Left cardiac atrium (tissue), 4 donors: ENCODE measurements at places on chromosomes 12 and 14.

DNA sequence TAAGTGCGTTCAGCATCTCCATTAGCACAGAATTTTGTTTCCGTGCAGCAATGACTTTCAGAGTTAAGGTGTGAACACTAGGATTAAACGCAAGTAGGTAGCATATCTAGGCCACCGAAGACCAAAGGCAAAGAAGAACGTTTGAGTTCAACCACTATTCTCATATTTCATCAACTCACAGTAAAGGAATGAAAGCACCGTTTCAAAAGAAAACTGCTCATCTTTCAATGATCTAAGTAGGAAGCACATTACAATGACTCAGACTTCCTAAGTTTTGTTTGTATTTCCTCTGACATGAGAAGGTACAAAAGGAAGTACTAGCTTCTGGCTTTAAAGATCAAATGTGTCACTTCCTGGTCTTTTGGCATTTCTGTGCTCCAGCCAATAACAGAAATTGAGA, 57.6 kb downstream of the ACADS start:
- no peak for DNase-seq

GRCh38 chr12:6834873-6835272, 5.9 kb upstream of the GNB3 start:
- DNase-seq: no peak

DNA sequence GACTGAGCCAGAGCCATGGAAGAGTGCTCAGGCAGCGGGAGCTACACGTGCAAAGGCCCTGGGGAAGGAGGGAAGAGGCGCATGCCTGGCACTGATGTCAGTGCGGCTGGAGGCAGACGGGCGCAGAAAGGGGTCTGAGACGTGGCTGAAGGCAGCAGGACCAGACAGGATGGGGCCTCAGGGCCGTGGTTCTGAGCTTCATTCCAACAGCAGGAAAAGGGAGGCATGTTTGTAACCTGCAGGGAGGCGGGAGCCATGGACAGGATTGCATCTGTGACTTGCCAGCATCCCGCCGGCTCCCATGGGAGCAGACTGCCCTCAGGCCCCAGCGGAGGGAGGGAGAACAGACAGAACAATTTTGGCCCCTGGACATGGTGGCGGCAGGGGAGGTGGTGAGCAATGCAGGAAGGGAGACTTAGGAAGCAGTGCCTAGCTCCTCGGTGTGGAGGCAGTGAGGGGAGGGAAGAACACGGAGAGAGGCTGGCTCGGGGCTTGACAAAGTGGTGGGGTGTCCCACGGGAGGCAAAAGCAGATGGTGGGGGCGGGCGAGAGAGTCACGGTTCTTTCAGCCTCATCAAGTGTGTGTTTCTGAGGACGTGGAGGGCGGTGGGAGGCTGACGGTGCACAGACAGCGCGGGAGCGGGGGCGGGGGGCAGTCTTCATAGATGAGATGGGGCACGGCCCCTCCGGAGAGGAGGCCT, 33.3 kb upstream of the INF2 start:
- DNase-seq: no peak

- no peak for DNase-seq
Measured at GRCh38 chr14:71647086-71647784, 285.0 kb upstream of the RGS6 start.

GRCh38 chr12:108722463-108722862, 8.9 kb downstream of the CORO1C start:
- DNase-seq: no peak

- DNase-seq: no peak
Measured at GRCh38 chr14:99822800-99823455, 29.7 kb downstream of the EML1 start.

GRCh38 chr12:79023261-79023660, 158.7 kb downstream of the SYT1 start:
- DNase-seq: no peak

DNA sequence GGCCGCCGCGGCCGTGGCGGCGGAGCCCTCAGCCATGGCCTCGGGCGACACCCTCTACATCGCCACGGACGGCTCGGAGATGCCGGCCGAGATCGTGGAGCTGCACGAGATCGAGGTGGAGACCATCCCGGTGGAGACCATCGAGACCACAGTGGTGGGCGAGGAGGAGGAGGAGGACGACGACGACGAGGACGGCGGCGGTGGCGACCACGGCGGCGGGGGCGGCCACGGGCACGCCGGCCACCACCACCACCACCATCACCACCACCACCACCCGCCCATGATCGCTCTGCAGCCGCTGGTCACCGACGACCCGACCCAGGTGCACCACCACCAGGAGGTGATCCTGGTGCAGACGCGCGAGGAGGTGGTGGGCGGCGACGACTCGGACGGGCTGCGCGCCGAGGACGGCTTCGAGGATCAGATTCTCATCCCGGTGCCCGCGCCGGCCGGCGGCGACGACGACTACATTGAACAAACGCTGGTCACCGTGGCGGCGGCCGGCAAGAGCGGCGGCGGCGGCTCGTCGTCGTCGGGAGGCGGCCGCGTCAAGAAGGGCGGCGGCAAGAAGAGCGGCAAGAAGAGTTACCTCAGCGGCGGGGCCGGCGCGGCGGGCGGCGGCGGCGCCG, 381 bp downstream of the YY1 start:
- peak; percentile 51 for DNase-seq

DNA sequence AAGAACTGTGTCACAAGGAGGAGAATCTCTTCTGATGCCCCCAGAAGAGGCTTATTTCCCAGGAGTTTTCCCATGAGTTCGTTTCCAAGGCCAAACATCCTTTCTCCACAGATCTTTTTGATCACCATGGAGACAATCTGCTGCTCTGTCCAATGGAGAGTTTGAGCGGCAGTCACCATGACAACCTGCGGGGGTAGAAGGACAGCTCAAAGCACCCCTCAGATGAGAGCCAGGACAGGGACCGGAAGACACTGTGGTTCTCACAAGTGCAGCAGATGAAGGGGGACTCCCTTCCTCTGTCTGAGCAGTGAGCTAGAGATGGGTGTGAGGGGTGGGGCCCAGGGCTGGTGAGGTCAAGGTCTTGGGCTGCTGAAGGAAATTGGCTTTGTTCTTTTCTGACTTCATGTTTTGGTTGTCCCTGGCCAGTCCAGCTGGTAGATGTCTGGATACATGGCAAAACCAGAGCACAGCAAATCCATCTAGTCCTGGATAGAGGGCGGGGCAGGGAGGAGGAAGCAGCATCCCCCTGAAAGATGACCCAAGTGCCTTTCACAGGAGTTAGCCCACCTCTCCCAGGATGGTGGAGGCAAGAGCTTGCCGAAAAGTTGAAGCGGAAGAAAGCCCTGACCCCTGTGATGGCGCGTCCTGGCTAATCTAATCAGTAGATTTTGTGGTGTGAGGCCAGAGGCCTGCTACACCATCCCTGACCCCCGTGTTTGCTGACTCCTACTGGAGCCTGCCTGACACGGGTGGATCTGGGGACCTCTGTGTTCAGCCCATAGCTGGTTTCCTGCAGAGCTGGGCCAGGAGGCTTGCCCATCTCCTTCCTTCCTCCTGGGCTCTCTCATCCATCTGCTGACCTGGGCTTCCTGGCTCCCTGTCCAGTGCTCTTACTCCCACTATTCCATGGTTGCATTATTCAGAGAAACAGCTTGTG, 24.4 kb downstream of the DHRS2 start:
- no peak for DNase-seq

DNA sequence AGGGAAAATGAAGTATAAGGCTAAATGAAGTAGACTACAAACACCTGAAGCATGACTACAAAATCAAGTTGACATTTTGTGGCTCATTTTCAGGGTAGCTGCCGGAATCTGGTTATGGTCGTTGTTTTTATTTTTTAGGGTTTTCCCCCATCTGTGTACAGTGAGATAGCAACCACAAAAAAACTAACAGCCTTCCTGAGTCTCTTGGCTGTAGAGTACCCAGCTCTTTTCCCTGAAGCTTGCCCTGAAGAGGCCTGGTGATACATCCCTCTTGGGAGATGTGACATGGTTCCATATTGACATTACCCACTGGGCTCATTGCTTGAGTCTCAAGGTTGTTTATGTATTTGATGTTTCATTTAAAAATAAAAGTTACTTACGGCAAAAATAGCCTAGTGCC, 424.0 kb downstream of the ZFP36L1 start:
- DNase-seq: no peak

DNA sequence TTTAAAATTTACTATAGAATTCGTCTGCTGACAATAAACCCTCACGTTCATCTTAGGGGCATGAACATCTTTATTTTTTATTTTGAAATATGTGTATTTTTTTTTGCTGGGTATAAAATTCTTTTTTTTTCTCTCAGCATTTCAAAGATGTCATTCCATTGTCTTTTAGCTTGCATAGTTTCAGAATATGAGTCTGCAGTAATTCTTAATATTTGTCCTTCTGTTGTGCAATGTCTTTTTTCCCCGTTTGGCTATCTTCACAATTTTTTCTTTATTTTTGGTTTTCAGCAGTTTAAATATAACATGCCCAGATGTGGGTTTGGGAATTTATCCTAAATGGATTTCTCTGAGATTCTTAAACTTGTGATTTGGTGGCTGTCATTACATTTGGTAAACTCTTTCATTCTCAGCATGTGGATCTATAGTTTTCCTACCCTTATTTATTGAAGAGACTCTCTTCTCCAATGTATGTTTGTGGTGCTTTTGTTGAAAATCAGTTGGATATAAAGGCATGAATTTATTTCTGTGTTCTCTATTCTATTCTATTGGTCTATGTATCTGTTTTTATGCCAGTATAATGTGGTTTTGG, 37.8 kb upstream of the PLBD1 start:
- no peak for DNase-seq

DNA sequence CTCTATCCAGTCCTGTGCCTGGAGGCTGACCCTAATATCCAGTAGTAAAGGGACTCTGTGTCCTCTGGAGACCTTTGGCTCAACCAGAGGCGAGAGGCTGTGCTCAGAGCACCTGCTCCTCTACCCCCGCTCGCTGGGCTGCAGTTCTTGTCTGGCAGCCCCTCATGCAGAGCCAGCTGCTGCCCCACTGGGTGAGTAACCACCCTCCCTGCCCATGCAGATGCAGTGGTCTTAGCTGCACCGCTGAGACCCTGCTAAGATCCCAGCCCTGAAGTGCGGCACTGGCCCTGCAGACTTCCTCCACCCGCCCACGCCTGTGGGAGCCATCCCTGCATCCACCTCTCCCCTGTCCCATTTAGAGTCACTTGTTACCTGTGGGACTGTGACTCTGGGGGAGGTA, 347.5 kb upstream of the SFSWAP start:
- no peak for DNase-seq

- no peak for DNase-seq
Measured at GRCh38 chr12:53950789-53951576, 3.7 kb upstream of the HOXC12 start.

DNA sequence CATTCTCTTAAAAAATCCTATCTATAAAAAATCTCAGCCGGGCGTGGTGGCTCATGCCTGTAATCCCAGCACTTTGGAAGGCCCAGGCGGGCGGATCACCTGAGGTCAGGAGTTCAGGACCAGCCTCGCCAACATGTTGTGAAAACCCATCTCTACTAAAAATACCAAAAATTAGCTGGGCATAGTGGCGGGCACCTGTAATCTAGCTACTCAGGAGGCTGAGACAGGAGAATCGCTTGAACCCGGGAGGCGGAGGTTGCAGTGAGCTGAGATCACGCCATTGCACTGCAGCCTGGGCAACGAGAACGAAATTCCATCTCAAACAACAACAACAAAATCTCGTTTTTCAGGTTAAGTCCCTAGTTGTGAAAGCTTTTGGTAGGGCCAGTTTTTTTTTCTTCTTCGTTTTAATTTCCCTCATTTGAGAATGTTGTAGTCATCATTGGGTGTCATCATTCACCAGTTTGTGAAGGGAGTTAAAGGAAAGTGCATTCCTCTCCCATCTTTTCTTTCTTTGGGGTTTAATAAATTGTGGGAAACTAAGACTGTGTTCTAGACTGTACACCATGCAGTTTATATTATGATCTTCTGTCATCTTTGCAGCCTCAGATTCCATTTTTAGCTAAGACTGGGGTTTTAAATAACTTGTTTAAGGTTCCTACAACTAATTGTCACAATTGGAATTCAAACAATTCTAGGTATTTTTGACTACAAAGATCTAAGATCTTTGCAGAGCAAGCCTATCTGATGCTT, 23.9 kb downstream of the MDM2 start:
- no peak for DNase-seq

DNA sequence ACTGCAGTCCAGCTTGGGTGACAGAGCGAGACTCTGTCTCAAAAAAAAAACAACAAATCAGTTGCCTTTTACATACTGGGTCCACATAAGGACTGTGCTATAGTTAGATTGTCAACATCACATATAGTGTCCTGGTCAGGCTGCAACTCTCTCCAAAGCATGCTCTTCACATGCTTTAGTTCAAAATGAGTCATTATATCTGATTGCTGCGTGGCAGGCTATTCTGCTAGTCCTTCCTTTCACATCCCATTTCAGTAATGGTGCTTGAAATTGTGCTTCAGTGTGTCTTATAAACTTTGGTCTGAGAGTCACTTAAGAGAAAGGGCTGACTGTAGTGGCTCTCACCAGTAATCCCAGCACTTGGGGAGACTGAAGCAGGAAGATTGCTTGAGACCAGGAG, 6.9 kb downstream of the LETMD1 start:
- DNase-seq: no peak

DNA sequence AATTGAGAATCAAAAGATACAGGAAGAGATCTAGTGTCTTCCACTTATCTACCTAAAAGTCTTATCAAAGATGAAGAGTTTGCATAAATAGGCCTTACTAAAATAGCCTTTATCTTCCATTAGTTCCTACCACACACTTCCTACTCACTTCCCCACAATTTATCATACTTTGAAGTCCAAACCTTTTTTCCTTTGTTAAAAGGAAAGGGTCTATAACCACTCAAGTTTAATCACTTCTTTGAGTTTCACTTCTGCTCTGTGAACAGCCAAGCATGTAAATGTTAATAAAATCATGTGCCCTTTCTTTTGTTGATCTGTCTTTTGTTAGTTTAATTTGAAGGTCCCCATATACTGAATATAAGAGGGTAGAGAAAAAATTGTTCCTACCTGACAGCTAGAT, 114.5 kb downstream of the PHLDA1 start:
- no peak for DNase-seq

- no peak for DNase-seq
Measured at GRCh38 chr14:101600336-101600890, 39.1 kb downstream of the DIO3 start.

- DNase-seq: no peak
Measured at GRCh38 chr14:75884198-75884611, 97.6 kb downstream of the TGFB3 start.

- no peak for DNase-seq
Measured at GRCh38 chr14:93548102-93548843, 117.5 kb downstream of the UNC79 start.

- no peak for DNase-seq
Measured at GRCh38 chr12:19234171-19234704, 104.7 kb downstream of the PLEKHA5 start.

GRCh38 chr14:86442135-86442534, 912.2 kb downstream of the FLRT2 start:
- no peak for DNase-seq

GRCh38 chr12:38869036-38869435, 36.4 kb downstream of the CPNE8 start:
- DNase-seq: no peak

DNA sequence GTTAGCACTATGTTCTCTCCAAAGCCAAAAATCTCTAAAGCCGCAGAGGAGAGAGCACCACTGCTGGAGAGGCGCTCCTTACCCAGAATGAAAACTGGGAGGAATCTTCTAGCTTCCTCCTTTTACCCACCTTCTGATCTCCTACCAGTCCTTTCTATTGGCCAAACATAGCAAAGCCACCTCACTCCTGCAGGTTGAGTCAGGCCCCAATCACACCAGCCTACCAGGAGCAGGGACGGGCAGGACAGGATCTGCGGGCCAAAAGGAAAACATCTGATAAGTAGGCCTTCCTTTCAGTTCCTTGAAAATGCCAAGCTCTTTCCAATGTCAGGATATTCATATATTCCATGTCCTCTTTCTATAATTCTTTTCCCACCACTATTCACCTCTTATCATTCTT, 197.7 kb upstream of the CNOT2 start:
- no peak for DNase-seq
